ENCODE measurements at places on chromosomes 5 and 9.

DNA sequence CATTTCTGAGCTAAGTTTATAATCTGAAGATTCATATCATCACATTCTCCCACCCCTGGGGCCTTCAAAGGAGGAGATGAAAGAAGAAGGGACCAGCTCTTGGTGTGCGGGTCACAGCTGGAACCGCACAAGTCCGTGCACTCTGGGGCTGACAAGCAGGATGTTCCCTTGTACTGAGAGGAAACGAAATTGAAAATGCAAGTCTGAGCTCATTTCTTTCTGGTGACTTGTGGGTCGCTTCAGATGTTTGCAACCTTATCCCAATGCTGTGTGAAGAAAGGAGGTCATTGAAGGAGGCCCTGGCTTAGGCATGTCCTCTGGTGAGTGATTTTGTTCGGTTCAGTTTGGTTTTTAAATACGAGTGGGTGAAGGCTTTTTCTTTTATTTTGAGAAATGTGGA, 59.6 kb downstream of the C9orf152 start:
- DNase-seq = no peak

- no peak for DNase-seq
These were observed 92.8 kb upstream of the ADAMTS2 start for GRCh38 chr5:179438011-179438441.

GRCh38 chr9:105173306-105173705, 71.1 kb upstream of the SLC44A1 start:
- no peak for DNase-seq

DNA sequence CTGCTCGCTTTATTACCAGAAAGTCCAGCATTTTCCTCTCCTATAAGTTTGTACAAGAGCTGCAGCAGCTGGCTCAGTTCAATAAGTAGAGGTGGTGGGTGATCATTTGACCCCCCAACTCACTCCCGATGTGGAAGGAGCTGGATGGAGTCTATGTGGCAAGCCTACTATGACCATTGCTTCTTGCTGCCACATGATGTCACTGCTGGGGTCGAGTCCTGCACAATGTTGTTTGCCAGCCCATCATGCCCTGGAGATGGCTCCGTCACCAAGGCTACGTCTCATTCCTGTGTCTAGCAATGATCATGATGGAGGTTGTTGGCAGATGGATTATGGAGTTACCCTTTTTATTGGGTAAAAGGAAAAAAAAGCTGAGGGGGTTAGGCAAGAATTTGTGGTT, 266.3 kb downstream of the PSAT1 start:
- DNase-seq = no peak

DNA sequence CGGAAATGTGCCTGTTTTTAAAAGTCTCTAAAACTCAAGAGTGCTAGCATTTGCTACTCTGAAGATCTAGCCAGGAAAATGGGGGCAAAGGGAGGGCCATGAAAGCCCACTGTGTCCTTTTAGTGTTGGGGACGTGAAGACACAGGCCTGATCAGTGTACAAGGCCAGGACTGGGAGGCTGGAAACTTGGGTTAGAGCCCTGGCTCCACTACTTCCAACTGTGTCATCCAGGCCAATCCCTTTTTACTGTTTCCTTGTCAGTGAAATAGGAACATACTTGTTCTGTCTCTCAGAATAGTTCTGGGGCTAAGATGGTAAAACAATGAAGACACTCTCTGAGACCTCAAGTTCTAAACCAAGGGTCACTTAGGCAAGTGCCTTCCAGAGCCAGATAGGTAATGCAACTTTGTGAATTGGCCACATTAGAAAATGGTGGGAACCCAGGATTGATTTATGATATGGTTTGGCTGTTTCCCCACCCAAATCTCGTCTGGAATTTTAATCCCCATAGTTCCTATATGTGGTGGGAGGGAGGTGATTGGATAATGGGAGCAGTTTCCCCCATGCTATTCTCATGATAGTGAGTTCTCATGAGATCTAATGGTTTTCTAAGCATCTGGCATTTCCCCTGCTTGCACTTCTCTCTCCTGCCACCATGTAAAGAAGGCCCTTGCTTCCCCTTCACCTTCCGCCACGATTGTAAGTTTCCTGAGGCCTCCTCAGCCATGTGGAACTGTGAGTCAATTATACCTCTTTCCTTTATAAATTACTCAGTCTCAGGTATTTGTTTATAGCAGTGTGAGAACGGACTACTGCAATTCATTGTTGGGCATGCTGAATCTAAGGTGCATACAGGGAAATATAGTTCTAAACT, 30.4 kb upstream of the B4GALT1 start:
- DNase-seq = no peak

DNA sequence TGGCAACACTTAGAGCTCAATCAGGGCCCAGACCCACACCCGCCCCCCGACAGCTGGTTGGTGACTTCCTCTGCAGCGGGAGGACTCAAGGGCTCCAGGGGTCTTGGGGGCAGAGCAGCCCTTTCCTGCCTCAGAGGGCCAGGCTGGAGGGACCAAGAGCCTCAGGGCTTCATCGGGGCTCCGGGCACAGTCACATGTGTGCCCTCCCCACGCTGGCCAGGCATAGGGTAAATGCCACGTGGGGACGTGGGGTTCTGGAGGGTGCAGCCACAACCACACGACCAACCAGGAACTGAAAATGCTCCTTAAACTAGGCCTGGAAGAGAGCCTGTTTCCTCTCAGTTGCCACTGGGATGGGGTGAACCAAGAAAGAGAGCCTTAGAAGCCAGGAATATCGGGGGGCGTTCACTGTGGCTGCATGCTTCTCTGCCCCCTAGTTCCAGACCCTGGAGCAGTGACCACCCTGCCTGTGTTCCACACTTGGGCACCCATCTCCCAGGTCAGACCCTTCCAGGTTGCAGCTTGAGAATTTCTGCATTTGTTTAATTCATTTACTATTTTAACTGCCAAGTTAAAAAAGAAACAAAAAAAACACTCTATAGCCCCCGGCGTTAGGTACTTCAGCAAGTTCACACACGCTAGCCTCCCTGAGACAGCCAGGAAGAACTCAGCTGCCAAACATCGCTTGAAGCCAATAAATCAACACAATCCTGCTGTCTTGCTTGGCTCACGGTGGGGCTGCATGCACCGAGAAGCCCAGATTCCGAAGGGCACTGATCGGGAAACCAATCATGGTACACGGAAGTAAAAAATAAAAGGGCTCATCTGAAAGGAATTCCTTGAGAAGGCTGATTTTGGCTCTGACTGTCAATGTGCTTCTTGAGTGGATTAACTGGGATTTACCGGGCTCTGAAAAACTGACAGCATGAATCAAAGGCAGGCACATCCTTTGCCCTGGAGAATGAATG, 56.1 kb upstream of the PHYKPL start:
- no peak for DNase-seq

- peak; percentile 95 for DNase-seq
These were observed 1.9 kb upstream of the PJA2 start for GRCh38 chr5:109411627-109412026.

- DNase-seq = peak; percentile 45
These were observed 8.5 kb downstream of the DMXL1 start for GRCh38 chr5:119079318-119079921.

DNA sequence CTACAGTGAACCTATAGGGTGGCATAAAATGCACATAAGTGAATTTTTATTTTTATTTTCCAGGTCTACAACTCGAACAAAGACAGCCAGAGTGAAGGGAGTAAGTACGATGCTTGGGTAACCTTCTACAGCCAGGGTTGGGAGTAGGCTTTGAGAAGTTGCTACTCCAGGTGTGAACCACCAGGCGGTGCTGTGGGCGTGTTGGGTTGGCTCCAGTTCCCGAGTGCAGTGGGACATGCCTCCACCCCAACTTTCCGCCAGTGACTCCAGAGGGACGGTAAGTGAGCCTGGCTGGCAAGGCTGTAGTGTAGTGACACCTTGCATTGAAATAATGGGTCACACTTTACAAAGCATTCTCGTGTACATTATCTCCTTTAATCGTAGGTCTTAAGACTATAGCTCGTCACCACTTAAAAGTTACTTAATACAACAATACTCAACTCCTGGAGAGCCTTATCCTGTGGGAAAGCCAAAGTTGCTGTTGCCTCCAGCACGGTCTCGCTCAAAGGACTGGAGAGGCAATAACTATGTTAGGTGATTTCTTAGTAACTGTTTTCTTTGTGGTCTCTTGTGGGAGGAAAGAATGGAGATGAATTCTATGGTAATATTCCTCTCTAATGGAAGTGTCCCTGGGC, 244.0 kb downstream of the ARHGAP26 start:
- DNase-seq = peak; percentile 47

- no peak for DNase-seq
These were observed 2.4 kb downstream of the POLR3G start for GRCh38 chr5:90477073-90477472.

DNA sequence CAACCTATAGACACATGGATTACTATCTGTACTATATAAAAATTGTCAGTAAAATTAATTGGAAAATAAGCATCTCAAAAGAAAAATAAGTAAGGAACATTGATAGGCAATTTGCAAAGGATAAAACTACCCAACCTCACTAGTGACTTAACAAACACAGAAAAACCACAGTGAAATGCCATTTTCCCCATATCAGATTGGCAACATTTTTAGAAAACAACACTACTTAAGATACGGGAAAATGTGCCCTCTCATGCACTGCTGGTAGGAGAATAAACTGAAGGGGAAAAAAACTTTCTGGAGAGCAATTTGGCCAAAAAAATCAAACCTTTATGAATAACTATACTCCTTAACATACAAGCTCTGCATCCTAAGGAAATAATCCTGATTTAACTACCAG, 254.0 kb downstream of the DEPDC1B start:
- no peak for DNase-seq

GRCh38 chr9:17782430-17783149, 203.7 kb downstream of the SH3GL2 start:
- DNase-seq = no peak

DNA sequence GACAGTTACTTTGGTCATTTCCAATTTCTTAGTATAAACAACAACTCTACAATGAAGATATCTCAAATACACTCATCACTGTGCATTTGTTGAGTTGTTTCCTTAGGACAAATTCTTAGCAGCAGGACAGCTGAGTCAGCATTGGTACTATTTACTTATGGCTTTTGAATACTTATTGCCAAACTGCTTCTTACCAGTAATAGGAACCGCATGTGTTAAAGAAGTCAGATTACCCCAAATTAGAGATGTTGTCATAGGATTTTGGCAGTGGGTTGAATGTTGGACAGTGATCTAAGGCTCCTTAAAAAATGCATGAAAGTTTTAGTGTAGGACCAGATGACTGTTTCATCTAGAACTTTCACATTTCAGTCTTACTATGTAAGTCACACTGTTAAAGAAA, 280.1 kb upstream of the DMRT1 start:
- DNase-seq = no peak

GRCh38 chr9:107481035-107481434, 8.5 kb downstream of the KLF4 start:
- DNase-seq = peak; percentile 46

DNA sequence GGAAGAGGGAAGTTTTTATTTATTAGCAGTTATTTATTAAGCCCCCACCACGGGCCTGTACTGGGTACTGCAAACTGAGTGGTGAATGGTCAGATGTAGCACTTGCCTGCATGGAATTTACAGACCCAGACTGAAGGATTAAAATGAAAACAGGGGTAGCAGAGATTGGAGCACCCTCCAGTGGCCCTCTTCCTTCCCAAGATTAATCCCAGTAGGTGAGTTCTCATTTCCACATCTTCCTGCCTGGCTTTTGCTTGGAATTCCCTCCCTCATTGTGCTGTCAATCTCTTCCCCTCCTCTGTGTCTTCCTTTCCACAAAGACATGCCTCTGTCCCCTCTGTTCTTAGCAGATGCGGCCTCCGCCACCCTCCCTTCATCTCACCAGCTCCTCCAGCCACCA, 39.2 kb downstream of the MVB12B start:
- DNase-seq = no peak

DNA sequence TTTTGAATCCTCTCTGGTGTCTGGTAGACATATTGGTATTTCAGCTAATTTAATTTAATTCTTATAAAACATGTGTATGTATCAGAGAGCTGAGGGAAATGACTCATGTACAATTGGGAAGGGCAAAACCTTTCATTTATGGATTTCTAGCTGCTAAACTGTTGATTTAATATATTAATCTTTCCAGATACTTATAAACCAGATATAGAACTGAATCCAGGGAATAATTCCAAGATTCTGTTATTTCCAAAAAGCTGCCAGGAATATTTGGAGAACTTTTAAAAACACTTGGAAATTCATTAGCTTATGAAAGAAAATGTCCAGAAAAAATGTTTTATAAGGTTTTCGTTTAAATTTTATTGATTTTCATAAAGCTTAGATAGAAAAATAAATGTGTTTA, 295.5 kb downstream of the YTHDC2 start:
- DNase-seq = no peak

- DNase-seq = no peak
These were observed 26.2 kb upstream of the CTNNAL1 start for GRCh38 chr9:109039539-109039938.

GRCh38 chr9:69076550-69076949, 41.0 kb downstream of the FXN start:
- no peak for DNase-seq

Measured in ELR (cell line).